ENCODE measurements at places on chromosomes 6 and 20. TPM values are rescaled to one million over a fixed set of nuclear protein-coding genes. Genes with fewer than 3 reads are reported as not detected.

DNA sequence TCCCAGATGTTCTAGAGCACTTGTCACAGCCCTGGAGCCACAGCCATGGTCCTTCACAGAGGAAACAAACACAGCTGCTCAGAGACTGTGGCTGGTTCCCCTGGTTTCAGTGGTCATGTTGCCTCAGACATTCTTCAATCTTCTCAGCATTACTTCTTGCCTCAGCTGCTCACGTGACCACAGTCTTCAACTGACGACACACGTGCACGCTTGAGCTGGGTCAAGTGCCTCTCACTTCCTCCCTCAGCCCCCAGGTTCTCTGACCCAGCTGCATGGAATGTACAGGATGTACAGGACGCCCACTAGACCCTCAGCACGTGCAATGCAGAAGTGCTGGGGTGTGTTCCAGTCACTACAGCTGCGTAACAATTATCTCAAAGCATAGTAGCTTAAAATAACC, 159.8 kb upstream of the GGTLC1 start:
- no peaks in the 10 kb centered on the region for H3K36me3 ChIP-seq
- no peaks in the 10 kb centered on the region for H3K27me3 ChIP-seq
- DNase-seq, result no peak
- no peak overlapping the region for H3K27ac ChIP-seq
- no peak overlapping the region for H3K4me3 ChIP-seq

GRCh38 chr6:6993503-6994237, 114.1 kb upstream of the RREB1 start:
- H3K4me3 ChIP-seq, result no peak overlapping the region
- DNase-seq, result no peak
- H3K4me1 ChIP-seq, result peaks cover 9% of the 10 kb centered on the region
- no peaks in the 10 kb centered on the region for H3K36me3 ChIP-seq

- H3K4me3 ChIP-seq, result no peak overlapping the region
- DNase-seq, result no peak
- no peaks in the 10 kb centered on the region for H3K36me3 ChIP-seq
- no peak overlapping the region for H3K27ac ChIP-seq
- no peaks in the 10 kb centered on the region for H3K4me1 ChIP-seq
- H3K27me3 ChIP-seq, result no peaks in the 10 kb centered on the region
Observed at GRCh38 chr20:17633221-17633849, 48.7 kb downstream of the RRBP1 start.

- H3K36me3 ChIP-seq, result no peaks in the 10 kb centered on the region
- no peak overlapping the region for H3K4me3 ChIP-seq
- no peak overlapping the region for H3K27ac ChIP-seq
- no peaks in the 10 kb centered on the region for H3K4me1 ChIP-seq
- no peaks in the 10 kb centered on the region for H3K27me3 ChIP-seq
- DNase-seq, result no peak
Observed at GRCh38 chr6:133171989-133172604, 69.1 kb upstream of the EYA4 start.

DNA sequence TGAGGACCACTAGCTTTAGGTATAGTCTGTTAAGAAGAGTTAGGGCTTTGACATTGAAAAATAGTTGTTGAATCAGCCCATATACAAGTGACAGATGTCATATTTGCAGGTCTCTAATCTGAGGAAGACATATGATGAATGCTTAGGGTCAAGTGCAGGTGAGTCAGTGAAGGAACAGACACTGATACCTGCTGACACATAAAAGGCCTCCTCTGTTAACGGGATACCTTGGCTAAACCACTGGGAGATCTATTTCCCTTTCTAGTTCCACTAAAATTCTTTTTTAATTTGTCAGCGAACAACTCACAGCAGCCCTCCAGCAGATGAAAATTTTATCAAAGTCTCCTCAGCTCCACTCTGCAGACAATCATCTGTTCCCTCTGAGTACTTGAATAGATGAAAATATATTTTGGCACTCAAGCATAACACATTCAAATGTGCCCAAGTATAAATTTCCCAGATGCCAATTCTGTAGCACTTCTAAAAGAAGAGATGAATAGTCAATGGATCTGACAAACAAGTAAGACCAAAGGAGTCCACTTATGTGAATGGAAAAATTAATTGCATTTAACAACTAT, 154.0 kb downstream of the KIF16B start:
- H3K27ac ChIP-seq, result no peak overlapping the region
- peaks cover 10% of the 10 kb centered on the region for H3K4me1 ChIP-seq
- H3K27me3 ChIP-seq, result no peaks in the 10 kb centered on the region
- no peaks in the 10 kb centered on the region for H3K36me3 ChIP-seq

Gene DUSP15
- total RNA-seq, result 23.5 TPM

Gene TINAG
- 0.76 TPM for total RNA-seq

DNA sequence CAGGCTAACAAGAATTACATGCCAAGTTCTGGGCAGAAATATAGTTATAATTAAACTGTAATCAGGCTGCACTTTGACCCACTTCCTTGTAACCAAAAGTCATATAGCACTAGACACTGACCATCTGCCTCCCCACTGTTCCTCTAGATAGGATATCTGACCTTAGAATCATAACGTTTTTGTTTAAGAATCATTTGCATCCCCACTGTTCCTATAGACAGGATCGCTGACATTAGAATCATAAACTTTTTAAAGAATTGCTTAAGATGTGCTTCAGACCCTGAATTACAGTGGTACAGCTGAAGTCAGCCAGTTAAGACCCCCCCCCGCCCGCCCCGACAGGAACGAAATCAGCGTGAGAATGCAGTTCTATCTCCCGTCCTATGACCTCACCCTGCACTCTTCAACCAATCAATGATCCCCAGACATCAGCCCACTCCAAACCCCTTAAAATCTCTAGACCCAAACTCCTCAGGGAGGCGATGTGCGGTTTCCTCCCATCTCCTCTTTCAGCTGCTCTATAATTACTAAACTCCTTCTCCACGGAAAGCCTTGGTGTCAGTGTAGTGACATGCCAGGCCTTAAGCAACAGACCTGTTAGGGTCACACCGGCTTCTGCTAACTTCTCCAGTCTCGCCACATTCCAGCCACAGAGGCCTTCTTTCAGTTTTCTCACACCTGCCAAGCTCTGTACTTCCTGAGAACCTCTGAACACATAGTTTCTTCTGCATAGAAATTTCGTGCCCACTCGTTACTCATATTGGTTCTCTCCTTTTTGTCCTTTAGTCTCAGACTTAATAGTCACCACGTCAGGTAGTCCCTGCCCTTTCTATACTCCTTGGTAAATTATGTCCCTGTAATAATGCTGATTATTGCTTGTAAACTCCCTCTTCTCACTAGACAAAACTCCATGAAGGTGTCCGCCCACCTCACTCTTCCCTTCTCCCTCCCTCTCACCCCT, 93.5 kb downstream of the DTNBP1 start:
- no peak overlapping the region for H3K4me3 ChIP-seq
- DNase-seq, result no peak
- H3K27ac ChIP-seq, result no peak overlapping the region
- H3K4me1 ChIP-seq, result no peaks in the 10 kb centered on the region
- H3K27me3 ChIP-seq, result no peaks in the 10 kb centered on the region
- H3K36me3 ChIP-seq, result no peaks in the 10 kb centered on the region

- no peak for DNase-seq
- H3K36me3 ChIP-seq, result no peaks in the 10 kb centered on the region
- H3K27ac ChIP-seq, result no peak overlapping the region
- no peak overlapping the region for H3K4me3 ChIP-seq
Observed at GRCh38 chr6:100730001-100730980, 150.8 kb downstream of the ASCC3 start.
